ENCODE measurements at places on chromosomes 4 and X.

- no peak for DNase-seq
Observed at GRCh38 chrX:150845091-150845490, 53.4 kb downstream of the CD99L2 start.

GRCh38 chrX:113947548-113947947, 636.3 kb upstream of the HTR2C start:
- no peak for DNase-seq

GRCh38 chrX:149641835-149642234, 10.2 kb upstream of the TMEM185A start:
- no peak for DNase-seq

- DNase-seq = no peak
Observed at GRCh38 chr4:37725718-37726117, 39.5 kb upstream of the RELL1 start.

DNA sequence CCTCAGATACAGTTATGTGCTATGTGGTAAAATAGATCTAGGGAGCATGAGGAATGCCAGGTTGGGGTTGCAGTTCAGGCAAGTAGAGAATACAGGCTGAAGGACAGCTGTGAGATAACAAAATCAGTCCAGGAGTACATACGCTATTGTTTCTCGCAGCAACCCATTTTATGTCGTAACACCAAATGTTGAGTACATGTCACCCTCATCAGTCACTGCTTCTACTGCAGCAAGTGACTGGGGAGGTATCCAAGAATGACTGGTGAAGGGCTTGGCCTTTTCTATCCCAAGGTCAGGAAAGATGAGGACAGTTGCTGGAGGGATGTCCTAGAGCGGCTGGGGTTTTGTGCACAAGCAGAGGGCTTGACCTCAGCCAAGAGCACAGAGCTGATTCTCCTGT, 172.1 kb downstream of the CBR4 start:
- DNase-seq = no peak

Measured in stimulated activated CD4-positive, alpha-beta T cell treated with anti-CD3 and anti-CD28 coated beads, Interleukin-1b, Interleukin-23, amount 100 ng/mL, for 1 hour (primary cell).